ENCODE measurements at places on chromosomes 7 and 10.

GRCh38 chr10:96339956-96340904 is 18.6 kb downstream of the OPALIN start:
- DNase-seq: peak; percentile 83

GRCh38 chr10:43692051-43692825 is 43.6 kb upstream of the ZNF32 start:
- peak; percentile 79 for DNase-seq

- no peak for DNase-seq
These were observed 1182.9 kb upstream of the LRRTM3 start for GRCh38 chr10:65742906-65743305.

DNA sequence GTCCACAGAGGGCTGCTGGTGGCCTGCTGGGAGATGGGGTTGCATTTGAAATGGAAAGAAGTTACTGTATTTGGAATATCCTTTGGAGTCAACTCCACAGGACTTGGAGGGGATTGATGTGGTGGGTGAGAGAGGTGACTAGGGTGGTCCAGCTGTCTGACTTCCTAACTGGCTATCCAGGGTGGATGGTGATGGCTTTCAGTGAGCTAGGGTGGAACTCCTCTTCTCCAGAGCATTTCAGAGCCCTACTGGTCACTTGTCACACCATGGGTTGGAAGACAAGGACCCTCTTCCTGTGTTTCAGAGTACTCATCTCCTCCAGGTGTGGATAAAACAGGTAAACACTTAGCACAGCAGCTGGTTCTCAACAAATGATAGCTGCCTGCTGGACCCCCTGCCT is 3.3 kb upstream of the ADAMTS14 start:
- no peak for DNase-seq

DNA sequence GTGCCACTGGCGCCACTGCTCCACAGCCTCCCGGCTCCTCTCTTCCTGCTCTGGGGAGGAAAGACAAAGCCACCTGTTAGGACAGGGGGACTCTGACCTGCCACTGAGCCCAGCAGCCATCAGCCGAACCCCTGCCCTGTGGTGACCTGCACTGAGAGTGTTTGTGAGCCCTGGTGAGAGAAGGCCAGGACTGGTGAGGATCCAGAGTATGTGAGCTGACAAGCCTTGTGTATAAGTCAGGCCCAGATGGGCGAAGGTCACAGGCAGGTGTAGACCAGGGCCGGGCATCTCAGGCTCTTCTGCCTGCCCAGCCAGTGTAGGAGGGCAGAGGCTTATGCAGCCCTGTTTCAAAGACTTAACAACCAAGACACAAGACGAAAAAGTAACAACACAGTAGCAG is 12.0 kb downstream of the UCMA start:
- no peak for DNase-seq

DNA sequence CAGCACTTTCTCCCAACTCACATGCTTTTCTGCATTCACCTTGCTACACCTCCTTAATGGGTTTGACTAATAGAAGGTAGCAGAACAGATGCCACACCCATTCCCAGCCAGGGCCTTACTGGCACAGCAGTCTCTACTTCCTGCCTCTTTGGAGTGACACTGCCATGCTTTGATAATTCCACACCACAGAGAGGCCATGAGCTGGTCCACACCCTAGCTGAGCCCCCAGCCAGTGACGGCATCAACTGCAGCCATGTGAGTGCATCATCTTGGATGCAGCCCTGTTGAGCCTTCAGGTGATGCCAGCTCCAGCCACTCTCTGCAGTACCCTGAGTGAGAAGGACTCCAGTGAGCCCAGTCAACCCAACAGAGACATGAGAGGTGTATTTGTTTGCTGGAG is 27.5 kb upstream of the EZH2 start:
- DNase-seq: no peak

GRCh38 chr10:92011560-92012214 is 88.1 kb downstream of the BTAF1 start:
- DNase-seq: peak; percentile 81

- no peak for DNase-seq
These were observed 26.1 kb downstream of the IFIT5 start for GRCh38 chr10:89440226-89441009.

DNA sequence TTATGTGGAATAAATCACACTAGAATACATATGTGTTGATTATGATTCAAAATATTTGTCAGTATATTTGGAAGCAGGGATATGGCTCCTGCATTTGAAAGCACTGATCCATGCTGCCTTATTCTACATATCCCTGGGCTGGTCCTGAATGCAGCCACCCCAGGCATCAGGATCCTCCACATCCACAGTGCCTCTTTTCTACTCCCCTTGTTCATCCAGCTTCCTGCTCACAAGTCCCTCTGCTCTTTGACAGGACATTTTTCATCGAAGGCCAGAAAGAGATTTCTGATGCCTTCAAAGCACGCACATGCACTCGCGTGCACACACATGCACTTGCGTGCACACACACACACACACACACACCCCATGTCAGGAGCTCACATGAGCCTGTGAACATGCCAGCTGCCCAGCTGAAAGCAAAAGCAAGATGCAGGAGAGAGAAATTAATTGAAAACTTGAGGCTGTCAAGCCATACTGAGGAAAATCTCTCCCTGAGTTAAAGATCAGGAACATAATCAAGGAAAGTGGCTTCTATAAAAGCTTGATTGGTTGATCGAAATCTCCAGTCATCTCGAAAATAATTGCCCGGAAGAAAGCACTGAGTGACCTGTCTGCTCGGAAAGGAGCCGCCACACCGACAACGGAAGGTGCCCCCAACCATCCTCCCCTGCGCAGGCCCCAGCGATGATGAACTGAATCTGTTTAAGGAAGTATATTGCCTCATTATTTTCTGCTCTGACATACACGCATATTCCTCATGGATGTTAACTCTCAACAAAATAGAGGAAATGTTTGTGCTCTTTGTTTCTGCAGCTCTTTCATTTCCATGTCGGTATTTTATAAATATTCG is 104.0 kb upstream of the ARID5B start:
- no peak for DNase-seq

- DNase-seq: no peak
These were observed 139.6 kb upstream of the LRGUK start for GRCh38 chr7:133987582-133987981.

DNA sequence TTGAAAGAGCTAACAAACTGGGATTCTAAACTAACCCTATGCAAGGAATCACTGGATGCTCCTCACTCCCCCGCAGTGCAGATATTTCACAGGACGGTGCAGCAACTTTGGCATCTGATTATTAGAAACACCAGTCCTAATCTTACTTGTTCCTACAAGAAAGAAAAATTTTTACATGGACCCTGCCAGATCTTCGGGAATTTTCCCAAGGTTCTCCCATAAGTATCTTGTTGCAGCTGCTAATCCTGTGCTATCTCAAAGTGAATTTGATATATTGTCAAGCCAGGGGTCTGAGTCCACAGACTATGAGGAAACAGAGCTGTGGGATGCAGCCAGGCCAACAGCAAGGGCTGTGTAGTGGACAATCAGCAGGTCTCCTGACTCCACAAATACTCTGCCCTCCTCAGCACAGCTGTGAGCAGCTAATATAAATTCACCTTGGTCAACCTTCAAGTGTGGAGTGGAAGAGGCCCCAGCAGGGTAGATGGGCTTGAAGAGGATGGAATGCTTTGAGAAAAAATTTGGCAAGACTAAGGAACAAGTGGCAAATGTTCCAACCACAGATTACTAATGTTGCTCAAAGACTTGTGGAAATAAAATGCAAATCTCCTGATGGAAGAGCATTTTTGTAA is 25.6 kb downstream of the VSTM4 start:
- DNase-seq: peak; percentile 55

DNA sequence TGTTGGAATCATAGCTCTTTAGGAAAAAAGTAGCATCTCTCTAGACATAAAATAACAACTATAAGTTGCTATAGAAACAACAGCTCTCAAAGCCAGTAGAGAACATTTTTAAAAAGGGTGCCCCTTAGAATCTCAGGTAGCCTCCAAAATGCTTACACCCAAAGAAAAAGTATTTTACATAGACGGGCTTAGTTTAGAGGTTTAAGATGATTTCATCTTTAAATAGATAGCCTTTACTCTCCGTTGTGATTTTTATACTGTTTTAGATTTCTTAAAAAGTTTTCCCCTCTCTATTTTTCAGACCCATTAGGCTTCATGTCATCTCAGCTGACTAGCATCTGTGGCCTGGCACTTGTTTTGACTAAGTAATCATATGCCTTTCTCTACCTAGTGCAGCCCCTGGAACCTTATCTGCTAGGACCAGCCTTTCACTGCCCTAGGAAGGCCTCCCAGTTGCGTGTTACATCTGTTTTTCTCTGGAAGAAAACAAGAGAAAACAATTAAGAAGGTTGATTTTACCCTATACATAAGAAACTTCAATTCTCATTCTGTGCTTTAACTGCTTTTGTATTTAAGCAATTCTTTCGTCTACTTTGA is 6.9 kb upstream of the BPGM start:
- DNase-seq: no peak

- peak; percentile 11 for DNase-seq
These were observed 46.9 kb upstream of the SFMBT2 start for GRCh38 chr10:7457478-7458316.

DNA sequence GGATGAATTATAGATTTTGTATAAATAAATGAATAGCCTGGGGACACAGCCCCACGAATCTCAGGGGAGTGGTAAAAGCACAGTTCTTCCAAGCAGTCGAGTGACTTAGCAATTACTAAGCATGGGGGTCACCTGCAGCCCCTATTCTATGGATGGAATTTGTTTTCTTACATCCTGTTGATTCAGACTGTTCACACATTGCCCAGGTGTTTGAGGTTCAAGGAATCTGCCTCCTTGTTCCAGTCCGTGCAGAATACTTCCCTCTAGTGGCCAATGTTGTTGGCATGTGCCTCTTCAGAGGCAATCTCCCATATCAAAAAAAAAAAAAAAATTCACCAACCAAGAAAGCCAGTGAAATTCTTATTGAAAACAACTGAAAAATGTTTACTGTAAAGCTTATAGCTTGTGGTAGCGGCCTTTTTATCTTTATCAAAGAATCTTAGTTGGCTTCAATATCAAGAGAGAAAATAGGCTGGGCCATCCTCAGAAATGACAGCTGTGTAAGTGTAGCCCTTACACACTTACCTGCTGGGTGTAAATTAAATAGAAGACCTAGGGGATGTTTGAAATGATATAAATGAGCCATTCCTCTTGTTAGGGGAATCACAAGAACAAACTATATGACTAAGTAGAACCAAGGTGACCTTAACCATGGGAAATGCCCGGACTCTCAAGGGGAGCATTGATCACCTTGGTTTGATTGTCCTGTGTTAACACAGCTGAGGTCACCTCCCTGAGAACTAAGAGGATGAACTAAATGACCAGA is 7.8 kb downstream of the LIPM start:
- DNase-seq: peak; percentile 76

DNA sequence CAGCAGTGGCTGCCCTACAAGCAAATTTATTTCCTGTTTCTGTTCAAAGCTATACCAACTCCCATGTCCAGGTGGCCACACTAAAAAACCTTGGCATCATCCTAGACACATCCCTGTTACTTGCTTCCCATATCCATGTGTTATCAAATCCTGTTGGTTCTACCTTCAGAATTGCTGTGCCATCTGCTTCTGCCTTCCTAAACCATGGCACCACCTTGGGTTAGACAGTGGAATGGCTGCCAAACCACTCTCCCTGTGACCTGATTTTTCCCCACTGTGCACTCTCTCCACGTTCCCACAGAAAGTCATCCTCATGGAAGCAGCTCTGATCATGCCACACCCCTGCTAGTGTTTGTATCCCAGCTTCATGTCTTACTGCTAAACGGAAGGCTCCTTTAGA is 697.6 kb upstream of the GALNT17 start:
- peak; percentile 2 for DNase-seq

- DNase-seq: no peak
These were observed 269.0 kb upstream of the PHF14 start for GRCh38 chr7:10704653-10705052.

DNA sequence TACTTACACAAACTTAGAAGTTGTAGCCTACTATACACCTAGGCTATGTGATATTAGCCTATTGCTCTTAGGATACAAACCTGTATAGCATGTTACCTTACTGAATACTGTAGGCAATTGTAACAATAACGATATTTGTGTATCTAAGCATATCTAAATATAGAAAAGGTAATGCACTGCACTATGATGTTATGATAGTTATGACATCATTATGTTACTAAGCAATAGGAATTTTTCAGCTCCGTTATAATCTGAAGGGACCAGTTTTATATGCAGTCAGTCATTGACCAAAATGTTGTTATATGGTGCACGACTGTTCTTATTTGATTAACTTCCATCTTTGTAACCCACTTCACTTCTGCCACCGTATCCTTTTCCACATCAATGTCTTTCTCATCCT is 62.0 kb downstream of the CCSER2 start:
- no peak for DNase-seq

- DNase-seq: no peak
These were observed 188.6 kb downstream of the CUX1 start for GRCh38 chr7:102005933-102006480.

GRCh38 chr7:37411444-37412034 is 37.1 kb downstream of the ELMO1 start:
- no peak for DNase-seq

DNA sequence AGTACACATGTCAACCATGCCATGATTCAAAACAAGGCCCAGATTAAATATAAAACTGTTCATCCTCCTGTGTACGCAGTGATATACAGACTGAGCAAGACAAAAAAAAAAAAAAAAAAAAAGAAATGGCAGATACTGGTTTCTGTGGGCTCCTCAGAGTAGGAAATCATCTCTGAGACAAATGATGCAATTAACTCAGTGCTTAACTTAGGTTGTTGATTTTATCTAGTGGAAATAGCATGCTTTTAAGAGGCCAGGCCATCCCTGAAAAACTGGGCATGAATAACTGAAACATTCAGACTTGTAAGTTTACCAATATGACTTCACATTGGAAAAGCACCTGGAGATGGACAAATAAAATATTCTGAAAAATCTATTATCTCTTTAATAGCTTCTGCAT is 69.0 kb downstream of the DKK1 start:
- no peak for DNase-seq

- peak; percentile 20 for DNase-seq
These were observed 104.4 kb upstream of the ZNF92 start for GRCh38 chr7:65269150-65269856.

DNA sequence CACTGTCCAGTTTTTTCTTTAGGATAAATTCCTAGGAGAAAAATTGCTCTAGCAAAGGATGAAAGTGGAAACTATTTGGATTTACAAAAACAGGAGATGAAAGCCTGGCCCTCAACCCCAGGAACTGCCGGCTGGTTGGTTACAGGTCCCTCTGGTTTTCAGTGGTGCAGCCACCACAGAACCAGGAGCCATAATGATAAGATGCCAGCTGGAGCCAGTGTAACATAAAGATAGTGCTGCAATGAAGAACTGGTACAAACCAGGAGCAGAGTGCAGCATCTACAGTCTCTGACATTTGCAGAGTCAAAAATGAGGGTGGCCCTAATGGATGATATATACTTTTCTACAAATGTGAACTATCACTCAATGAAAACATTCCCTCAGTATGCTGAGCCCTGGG is 20.4 kb upstream of the NUP42 start:
- no peak for DNase-seq

- no peak for DNase-seq
These were observed 234.1 kb upstream of the KIAA1217 start for GRCh38 chr10:23974746-23975272.
